Psoas muscle (tissue), 8 donors: ENCODE measurements at places on chromosomes 7 and 10. TPM values are rescaled to one million over a fixed set of nuclear protein-coding genes. Genes with fewer than 3 reads are reported as not detected.

SLC13A1 gene
- not detected for total RNA-seq

DNA sequence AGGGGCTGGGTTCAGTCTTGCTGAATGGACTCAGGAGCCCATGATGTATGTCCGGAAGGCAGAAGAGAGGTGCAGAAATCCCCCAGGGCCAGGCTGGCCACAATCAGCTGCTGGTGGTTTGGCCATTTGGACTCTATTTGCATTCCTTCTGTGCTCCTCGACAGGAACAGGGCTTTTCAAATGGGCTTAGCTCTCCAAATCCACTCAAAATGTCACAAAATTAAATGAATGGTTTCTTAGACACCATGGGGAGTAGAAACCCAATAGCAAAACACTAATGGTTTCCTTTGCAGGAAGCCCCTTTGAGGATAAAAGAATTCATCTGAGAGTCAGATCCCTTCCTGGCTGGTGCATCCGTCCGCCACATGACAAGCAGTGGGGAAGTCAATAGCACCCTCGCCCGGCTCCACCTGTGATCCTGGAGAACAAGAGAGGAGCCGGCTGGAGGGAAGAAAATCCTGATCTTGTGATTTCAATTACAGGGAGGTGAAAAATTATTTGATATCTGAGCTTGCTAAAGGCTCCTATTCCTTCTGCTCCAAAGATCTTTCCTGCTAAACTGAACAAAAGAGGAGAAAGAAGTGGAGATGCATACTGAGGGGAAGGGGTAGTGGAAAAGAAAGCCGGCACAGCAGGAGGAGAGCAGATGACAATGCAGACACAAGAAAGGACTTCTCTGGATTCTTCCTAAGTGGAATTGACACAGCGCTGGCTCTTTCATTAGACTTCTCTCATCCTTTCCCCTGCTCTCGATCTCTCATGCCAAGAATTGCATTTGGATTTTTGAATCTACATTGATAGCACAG lies 190.7 kb downstream of the C7orf25 start:
- DNase-seq: no peak

DNA sequence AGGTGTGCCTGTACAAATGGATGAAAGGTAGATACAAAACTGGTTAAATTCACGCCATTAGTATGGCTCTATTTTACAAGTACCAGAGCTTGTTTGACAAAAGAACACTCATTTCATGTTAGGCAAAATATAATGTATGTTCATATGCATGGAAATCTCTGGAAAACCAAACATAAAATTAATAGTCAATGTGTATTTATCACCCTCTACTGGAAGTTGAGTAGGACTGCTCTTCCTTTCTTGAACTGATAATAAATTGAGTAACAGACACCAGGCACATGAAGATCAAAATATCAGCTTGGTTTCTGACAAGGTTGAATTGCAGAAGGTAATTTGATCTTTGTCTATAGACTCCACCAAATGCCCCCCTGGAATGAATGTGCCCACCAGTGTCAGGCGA lies 19.8 kb upstream of the AKR1B1 start:
- DNase-seq: no peak

- DNase-seq: no peak
Observed at GRCh38 chr10:64040781-64041180, 519.6 kb downstream of the REEP3 start.

DNA sequence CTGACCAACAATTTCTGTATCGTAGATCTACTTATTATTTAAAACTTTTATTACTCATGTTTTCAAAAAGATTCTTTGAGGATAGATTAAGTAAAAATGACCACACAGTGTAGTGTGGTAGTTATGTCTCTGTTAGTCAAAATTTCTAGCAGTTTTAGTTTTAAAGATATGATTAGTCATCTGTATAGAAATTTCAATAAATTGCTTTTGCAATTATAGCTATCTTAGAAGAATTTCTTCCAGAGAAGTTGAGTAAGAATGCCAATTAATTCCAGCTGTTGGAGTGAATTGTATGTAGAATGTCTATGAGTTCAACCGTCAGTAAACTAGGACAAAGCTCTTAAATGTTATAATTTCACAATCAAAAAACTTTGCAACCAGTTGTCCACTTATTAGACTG lies 229.7 kb downstream of the CDK14 start:
- no peak for DNase-seq
